ENCODE measurements at places on chromosomes 1 and 21. TPM values are rescaled to one million over a fixed set of nuclear protein-coding genes. Genes with fewer than 3 reads are reported as not detected.

TAS1R1 gene
- not detected for total RNA-seq

LIN28A gene
- 0.38 TPM for total RNA-seq

ZYG11A gene
- 0.25 TPM for total RNA-seq

TFF3 gene
- 1.1 TPM for total RNA-seq

SHE gene
- total RNA-seq = under 0.01 TPM

LAX1 gene
- total RNA-seq = not detected

C1orf226 gene
- total RNA-seq = 2.0 TPM

ETV3L gene
- not detected for total RNA-seq

GLIS1 gene
- 12.5 TPM for total RNA-seq

SPRR2A gene
- total RNA-seq = not detected

FAM78B gene
- total RNA-seq = under 0.01 TPM

DIO1 gene
- total RNA-seq = not detected

DCST1 gene
- total RNA-seq = not detected

FCRLB gene
- total RNA-seq = 6.8 TPM

AMPD1 gene
- not detected for total RNA-seq

UTS2 gene
- not detected for total RNA-seq

AMY2B gene
- 0.33 TPM for total RNA-seq

HES3 gene
- total RNA-seq = not detected

TP73 gene
- not detected for total RNA-seq

LINGO4 gene
- total RNA-seq = not detected

EPHA2 gene
- total RNA-seq = 175 TPM

CNKSR1 gene
- 1.5 TPM for total RNA-seq

MROH7 gene
- total RNA-seq = 0.13 TPM

CNR2 gene
- total RNA-seq = not detected

CLCN6 gene
- 6.7 TPM for total RNA-seq

SPRR2F gene
- total RNA-seq = not detected

APCS gene
- total RNA-seq = not detected

CLCA1 gene
- total RNA-seq = not detected

All from mesangial cell (primary cell).